ENCODE measurements at places on chromosomes 5 and 9. TPM values are rescaled to one million over a fixed set of nuclear protein-coding genes. Genes with fewer than 3 reads are reported as not detected.

DNA sequence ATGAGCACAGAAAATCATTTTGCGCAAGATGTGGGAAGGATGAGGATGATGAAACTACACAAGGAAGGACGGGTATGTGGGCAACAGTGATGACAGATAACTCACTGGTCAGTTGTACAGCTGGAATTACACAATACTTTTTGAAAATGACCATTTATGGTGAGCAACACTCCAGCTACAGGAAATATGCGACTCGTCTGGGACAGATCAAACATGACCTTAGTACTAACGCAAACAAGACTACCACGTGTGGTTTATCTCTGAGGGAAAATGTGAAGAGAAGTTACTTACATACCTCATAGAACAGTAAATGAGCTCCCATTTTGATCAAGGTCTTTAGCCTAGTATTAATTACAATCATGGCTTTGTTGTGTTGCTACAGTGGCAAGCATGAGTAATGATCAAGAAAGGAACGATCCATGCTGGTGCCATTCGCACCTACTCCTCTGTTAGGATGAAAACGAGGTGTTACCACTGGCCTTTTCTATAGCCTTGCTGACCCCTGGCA is 456.9 kb downstream of the BNC2 start:
- DNase-seq = no peak

DNA sequence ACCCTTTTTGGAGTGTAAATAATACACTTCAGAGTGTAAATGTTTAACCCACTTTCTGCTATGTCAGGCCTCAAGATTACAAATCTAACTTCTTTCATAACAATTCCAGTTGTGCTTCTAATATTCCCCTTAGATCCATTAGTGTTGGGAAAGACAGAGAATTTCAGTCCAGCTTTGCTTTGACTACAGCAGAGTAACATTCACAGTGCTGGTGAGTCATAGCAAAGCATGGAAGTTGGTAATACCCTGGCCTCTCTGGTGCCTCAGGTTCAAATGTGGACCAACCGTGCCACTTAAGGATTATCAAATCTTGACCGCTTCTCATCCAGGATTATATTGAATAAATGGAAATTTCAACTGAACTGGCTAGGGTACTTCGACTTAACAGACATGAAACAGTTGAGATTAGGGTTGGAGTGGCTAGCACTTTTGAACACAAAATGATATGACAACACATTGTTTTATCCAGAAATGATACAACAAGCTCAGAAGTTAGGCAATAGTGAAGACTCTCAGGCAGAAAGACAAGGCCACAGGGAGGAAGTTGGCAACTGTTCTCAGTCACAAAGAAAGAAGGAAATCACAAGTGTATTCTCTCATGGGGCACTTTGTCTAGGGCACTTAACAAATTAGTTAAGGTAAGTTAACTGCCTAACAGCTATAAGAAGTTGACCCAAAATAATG is 24.4 kb upstream of the RASA1 start:
- no peak for DNase-seq

GRCh38 chr5:169838688-169839087 is 141.6 kb downstream of the INSYN2B start:
- DNase-seq = no peak

- peak; percentile 81 for DNase-seq
Observed at GRCh38 chr9:137833721-137834613, 43.6 kb upstream of the CACNA1B start.

GRCh38 chr5:146398826-146399225 is 48.3 kb upstream of the TCERG1 start:
- no peak for DNase-seq

DNA sequence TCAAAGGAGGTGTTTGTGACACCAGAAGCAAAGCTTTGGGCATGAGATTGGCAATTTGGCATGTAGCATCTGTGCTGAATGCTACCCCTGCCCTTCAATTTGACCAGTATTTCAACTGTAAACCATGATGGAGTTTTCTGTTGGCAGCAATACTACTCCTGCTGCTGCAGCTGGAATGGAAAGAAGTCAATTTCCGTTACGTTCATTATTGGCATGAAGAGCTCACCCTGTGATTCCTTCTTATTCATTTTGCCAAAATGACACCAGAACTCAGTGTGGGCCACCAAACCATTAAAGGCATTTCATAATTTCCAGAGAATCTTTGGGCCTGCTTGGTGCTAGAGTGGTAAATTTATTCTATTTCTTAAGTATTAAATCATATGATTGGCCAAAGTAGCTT is 433.1 kb upstream of the DMAC1 start:
- DNase-seq = no peak

- DNase-seq = no peak
Observed at GRCh38 chr5:24624872-24625271, 19.9 kb downstream of the CDH10 start.

DNA sequence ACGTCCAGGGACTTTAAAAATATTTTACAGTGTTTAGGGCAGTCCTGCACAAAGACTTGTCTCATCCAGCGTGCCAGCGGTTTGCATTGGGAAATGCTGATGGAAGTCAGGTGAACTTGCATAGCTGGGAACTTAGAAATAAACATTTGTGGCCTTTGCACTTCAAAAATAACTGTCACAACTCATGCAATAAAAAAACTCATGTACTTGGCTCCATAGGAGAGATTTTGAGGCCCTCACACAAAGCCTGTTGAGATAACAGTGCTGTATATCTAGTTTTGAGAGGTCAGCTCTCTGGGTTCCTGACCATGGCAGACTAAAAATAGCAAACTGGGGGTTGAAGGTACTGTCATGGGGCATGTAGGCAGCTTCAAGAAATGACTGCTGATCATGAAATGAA is 5.5 kb downstream of the COMMD10 start:
- no peak for DNase-seq

GRCh38 chr5:145407300-145408047 is 427.7 kb downstream of the PRELID2 start:
- DNase-seq = no peak

DNA sequence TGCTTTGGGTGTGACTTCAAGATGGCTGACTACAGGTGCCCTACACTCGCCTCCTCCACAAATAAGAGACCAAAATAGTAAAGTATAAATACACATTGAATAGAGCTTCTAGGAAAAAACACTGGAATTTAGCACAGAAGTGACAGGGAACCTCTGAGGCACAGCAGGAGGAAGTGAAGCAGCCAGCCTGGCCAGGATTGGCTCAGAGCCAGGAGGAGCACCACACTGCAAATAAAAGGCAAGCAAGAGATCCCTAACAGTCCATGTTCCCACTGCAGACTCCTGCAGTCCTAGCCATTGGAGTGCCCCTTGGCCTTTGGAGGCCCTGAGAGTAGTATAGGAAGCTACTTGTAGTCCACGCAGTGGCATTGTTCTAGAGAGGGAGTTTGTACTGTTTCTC is 186.7 kb upstream of the TLX3 start:
- DNase-seq = no peak

GRCh38 chr5:140576776-140577201 is 12.2 kb downstream of the SLC35A4 start:
- no peak for DNase-seq

- DNase-seq = no peak
Observed at GRCh38 chr9:132986640-132987620, 8.4 kb downstream of the GFI1B start.

DNA sequence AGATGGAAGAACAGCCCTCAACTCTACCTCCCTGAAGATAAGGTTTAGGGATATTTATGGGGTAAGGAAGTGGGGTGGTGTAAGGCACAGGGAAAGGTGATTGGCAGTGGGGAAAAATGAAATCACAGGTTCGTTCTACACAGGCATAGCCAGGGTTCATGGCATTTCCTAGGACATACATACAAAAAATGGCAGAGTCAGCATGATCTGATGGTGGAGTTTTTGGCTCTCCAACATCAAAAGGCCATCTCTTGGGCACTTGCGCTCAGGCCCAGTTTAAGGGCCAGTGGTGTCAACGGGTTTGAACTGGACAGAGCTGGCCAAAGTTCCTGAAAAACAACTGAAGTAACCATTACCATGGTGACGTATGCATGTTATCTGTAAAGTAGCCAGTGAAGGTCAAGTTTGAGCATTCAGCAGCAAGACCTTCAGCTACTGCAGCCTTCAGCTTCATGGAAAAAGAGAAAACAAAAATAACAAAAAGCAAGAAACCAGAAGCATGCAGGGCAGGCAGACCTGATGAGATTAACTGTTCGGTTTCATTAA is 92.8 kb downstream of the SMARCA2 start:
- DNase-seq = no peak

GRCh38 chr5:150017226-150018005 is 16.9 kb downstream of the HMGXB3 start:
- no peak for DNase-seq

- no peak for DNase-seq
Observed at GRCh38 chr5:10743951-10744350, 17.1 kb downstream of the DAP start.

DNA sequence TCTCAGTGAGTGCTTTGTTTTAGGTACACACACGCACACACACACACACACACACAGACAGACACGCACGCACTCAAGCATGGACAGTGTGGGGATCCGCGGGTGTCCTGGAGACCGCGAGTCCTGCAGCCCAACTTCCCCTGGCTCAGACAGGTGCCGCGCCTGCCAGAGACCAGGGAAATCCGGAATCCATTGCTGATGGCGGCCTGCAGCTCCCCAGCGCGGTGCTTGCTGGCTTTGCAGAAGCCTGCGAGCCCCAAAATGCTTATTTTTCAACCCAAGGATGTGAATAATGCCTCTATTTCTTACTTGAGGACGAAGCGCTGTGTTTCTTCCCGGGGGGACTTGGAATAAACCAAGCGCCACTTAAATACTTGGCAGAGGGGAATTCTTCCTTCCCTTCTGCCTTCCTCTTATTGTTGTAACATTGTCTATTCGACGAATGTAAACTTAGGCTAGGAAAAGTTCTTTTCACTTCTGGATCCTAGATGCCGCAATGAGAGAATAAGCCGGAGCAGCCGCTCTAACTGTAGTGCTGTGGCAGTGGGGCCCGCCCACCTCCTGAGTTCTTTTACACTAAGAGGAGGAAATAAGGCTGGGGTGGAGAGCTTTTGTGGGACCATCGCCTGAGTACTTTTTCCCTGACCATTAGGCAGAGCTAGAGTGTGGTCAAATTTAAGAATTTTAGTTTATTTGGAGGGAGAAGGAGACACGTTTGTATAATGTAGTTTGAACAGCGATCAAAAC is 802 bp downstream of the ITGA2 start:
- DNase-seq = peak; percentile 30

Gene SOHLH1
- total RNA-seq = not detected

Gene AHRR
- 19.6 TPM for total RNA-seq

Gene AMBP
- not detected for total RNA-seq

Gene JAKMIP2
- 0.34 TPM for total RNA-seq

Gene SLC30A5
- 56.8 TPM for total RNA-seq

Gene ROPN1L
- 1.0 TPM for total RNA-seq

Gene C9orf152
- total RNA-seq = 4.1 TPM

Gene KIF20A
- 3.2 TPM for total RNA-seq

Data from lower leg skin (tissue), 4 donors.